Pancreas (tissue), 10 donors: ENCODE measurements at places on chromosomes 12 and 14. TPM values are rescaled to one million over a fixed set of nuclear protein-coding genes. Genes with fewer than 3 reads are reported as not detected.
A peak's percentile ranks its signal among the peaks of the same experiment; 100 is the strongest.

The OTX2 gene
- not detected for polyA plus RNA-seq

The SETD1B gene
- polyA plus RNA-seq: 9.2 TPM

- no peaks in the 10 kb centered on the region for H3K36me3 ChIP-seq
- no peak overlapping the region for H3K27ac ChIP-seq
- no peak for DNase-seq
- H3K4me3 ChIP-seq: no peak overlapping the region
- H3K4me1 ChIP-seq: no peaks in the 10 kb centered on the region
These were observed 4.7 kb downstream of the VSIG10 start for GRCh38 chr12:118098911-118099671.

- H3K4me1 ChIP-seq: no peaks in the 10 kb centered on the region
- H3K27ac ChIP-seq: no peak overlapping the region
- no peaks in the 10 kb centered on the region for H3K36me3 ChIP-seq
- no peaks in the 10 kb centered on the region for H3K27me3 ChIP-seq
- H3K4me3 ChIP-seq: no peak overlapping the region
These were observed 362.6 kb downstream of the DAD1 start for GRCh38 chr14:22226381-22226780.

GRCh38 chr12:51820526-51821439 lies 27.7 kb downstream of the FIGNL2 start:
- H3K27ac ChIP-seq: peak overlapping the region; percentile 82
- peak; percentile 77 for DNase-seq
- H3K4me3 ChIP-seq: peak overlapping the region; percentile 53
- H3K27me3 ChIP-seq: no peaks in the 10 kb centered on the region
- H3K4me1 ChIP-seq: no peaks in the 10 kb centered on the region
- no peaks in the 10 kb centered on the region for H3K36me3 ChIP-seq

DNA sequence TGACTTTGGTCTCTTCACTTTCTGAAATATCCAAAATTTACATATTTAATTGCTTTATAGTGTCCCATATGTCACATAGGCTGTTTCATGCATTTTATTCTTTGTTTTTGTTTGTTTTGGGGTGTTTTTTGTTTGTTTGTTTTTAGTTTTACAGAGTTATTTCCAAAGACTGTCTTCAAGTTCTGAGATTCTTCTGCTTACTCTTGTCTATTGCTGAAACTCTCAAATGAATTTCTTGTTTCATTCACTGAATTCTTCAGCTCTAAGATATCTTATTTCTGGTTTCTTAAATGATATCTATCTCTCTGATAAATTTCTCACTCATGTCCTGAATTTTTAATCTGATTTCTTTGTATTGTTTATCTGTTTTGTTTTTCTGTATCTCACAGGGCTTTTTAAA lies 412.0 kb upstream of the ATP2B1 start:
- H3K36me3 ChIP-seq: no peaks in the 10 kb centered on the region
- no peak overlapping the region for H3K4me3 ChIP-seq
- DNase-seq: no peak
- H3K27ac ChIP-seq: no peak overlapping the region
- H3K27me3 ChIP-seq: no peaks in the 10 kb centered on the region

- H3K27me3 ChIP-seq: no peaks in the 10 kb centered on the region
- no peak for DNase-seq
- no peaks in the 10 kb centered on the region for H3K36me3 ChIP-seq
- H3K4me3 ChIP-seq: no peak overlapping the region
- H3K27ac ChIP-seq: no peak overlapping the region
- H3K4me1 ChIP-seq: no peaks in the 10 kb centered on the region
These were observed 125.9 kb downstream of the CCER1 start for GRCh38 chr12:90829044-90829443.
